ENCODE measurements at places on chromosomes 5 and 9.

GRCh38 chr5:87231037-87231808, 36.5 kb upstream of the RASA1 start:
- peak; percentile 8 for DNase-seq

DNA sequence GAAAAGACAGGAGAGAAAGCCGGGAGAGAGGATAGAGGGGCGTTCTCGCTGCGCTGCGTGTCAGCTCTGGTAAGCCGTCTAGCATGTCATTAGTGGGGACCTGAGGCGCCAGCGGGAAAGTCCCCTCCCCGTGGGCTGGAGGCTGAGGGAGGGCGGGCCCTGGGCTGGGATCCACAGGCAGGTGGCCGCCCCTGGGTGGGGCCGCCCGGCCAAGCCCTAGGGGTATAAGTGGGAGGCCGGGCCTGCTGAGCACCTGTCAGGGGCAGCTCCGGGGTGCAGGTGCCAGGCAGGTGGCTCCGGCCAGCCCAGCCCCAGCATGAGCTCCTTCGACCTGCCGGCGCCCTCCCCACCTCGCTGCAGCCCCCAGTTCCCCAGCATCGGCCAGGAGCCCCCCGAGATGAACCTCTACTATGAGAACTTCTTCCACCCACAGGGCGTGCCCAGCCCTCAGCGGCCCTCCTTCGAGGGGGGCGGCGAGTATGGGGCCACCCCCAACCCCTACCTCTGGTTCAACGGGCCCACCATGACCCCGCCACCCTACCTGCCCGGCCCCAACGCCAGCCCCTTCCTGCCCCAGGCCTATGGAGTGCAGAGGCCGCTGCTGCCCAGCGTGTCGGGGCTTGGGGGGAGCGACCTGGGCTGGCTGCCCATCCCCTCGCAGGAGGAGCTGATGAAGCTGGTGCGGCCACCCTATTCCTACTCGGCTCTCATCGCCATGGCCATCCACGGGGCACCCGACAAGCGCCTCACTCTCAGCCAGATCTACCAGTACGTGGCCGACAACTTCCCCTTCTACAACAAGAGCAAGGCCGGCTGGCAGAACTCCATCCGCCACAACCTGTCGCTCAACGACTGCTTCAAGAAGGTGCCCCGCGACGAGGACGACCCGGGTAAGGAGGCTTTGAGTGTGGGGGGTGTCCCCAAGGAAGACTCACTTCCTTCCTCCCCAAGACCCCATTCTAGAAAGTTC, at the start of gene FOXI1:
TSS of gene FOXI1 (plus strand) at position 256 of the 970 bp plus-strand sequence. CDS start at position 317, 61 bp downstream.
- no peak for DNase-seq

- no peak for DNase-seq
Measured at GRCh38 chr5:1516615-1517601, 6.9 kb downstream of the LPCAT1 start.

DNA sequence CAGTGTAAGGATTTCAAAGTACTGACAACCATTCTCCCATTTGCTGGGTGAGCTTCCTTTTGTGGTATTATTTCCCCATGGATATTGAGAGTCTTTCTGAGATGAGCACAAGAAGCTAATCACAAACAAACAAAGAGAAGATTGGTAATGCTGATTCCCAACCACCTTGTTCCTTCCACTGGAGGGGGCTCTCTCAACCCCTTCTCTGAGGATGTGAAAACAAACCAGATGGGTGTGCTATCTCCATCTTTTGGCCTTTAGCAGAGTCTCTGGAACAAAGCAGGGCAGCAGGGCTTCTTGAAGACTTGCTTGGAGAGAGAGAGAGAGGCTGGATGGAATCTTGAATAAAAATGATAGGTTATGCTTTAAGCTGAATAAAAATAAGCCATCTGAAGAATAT, 576.7 kb upstream of the ZNF462 start:
- DNase-seq = no peak

GRCh38 chr5:127352068-127352467, 61.5 kb downstream of the MEGF10 start:
- no peak for DNase-seq

GRCh38 chr9:134848504-134848903, 32.1 kb upstream of the FCN2 start:
- no peak for DNase-seq

- DNase-seq = no peak
Measured at GRCh38 chr9:126415741-126416370, 89.2 kb downstream of the MVB12B start.

GRCh38 chr5:43161244-43161643, 30.8 kb upstream of the NIM1K start:
- DNase-seq = no peak

DNA sequence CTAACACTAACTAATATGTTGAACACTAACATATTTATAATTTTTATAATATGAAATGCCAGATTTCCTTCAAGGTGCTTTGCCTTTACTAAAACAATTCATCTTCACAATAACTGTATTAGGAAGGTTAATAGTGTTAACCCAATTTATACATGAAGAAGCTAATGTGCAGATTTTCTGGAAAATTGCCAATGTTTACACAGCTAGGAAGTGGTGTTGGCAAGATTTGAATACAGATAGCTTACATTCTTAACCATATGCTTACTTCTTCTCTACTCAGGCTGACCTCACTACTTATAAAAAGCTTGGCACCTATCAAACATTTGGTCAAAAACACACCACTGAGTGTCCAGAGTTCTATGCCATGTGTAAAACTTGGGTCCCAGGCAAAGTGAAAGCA, 445.4 kb upstream of the ITGA1 start:
- no peak for DNase-seq

DNA sequence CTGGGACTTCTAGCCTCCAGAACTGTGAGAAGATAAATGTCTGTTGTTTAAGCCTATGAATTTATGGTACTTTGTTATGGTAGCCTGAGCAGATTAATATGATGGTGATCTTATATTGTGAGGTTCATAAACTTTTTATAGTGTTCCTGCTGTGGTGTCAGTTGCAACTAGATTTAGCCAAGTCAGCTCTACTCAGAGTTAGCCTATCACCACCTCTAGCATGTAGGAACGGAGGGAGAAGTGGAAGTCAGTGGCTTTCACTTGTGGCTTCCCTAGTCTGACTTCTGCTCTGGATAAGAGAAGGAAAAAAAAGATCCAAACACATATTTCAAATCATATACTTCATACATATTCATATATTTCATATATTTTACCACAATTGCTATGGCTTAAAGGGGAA, 6.6 kb downstream of the POC5 start:
- no peak for DNase-seq

DNA sequence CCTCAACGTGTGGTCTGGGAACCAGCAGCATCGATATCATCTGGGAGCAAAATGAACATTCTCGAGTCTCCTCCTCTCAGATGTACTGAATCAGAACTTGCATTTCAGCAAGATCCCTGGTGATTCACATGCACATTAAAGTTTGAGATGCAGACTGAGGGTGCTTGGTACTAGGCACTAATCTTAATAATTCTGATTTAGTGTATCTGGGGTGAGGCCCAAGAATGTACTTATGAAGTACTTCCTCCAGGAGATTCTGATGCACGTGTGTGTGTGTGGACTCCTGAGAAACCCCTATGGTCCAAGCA, 56.2 kb upstream of the EQTN start:
- no peak for DNase-seq

DNA sequence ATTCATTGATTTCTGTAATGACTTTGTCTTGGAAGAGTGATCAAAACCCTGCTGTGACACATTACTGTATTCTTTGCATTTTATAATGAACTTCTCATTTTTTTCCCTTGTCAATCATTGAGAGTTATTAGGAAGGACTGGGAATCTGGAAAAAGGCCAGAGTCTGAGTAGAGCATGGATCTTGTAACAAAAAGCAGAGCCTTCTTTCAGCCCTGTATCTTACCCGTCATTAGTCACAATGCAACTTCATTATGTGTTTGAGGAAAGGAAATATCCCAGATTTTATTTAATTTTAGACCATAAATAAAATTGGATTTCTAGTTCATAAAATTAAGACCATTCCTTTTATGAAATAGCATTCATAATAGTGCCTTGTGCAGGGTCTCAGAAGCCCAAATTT, 131.4 kb downstream of the ARHGEF28 start:
- DNase-seq = no peak
